ENCODE measurements at places on chromosomes 1 and 21.

GRCh38 chr21:35099310-35099709 lies 50.2 kb upstream of the RUNX1 start:
- no peak for DNase-seq

GRCh38 chr1:172566196-172566997 lies 33.4 kb downstream of the SUCO start:
- DNase-seq: no peak

DNA sequence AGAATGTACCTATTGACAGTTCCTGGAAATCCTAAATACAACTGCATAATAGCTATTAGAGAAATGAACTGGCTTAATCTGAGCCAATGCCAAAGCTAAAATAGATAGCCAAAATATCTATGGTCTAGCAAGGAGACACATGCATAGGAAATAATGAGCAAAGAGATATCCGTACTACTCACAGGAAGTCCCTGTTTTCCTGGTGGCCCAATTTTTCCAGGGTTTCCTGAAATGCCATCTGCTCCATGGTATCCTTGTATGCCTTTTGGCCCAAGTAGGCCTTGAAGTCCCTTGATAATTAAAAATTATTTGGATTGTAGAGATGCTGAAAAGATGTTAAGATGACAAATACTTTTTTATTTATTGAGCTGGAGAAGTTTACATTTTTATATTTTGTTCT lies 108.4 kb upstream of the ZNHIT6 start:
- DNase-seq: no peak

DNA sequence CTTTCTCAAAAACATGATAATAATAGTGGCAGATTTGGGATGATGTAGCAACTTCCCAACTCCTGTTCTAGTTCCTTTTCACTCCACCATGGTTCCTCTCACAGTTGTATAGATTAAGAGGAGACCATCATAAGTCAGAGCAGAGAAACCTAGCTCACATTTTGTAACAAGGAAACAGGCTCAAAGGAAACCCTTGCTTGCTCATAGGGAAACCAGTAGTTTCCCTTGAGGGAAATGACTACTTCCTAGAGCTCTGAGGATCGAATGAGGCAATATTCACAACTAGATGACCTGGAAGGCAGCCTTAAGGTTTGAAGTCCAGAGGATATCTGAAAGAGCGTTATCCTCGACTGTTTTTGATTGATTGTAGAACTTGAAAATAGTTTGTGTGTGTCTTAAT lies 76.1 kb upstream of the C8B start:
- DNase-seq: no peak

DNA sequence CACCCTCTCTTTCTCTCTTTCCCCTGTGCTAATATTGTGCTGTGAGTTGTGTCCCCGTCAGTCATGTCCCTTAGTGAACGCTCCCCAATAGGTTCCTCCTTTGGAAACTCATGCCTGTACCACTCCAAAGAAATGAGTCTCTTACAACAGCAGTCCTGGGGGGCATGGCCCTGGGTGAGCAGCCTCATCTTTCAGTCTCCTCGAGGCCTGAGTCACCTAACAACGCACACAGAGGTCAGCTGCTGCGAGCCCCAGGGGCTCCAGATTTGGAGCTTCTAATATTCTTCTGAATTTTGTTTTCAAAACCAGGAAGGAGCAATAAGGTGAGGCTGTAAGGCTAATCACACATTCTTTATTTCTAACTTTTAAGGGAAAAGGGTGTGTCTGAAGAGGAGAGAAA lies 30.5 kb upstream of the ZBTB8A start:
- no peak for DNase-seq

DNA sequence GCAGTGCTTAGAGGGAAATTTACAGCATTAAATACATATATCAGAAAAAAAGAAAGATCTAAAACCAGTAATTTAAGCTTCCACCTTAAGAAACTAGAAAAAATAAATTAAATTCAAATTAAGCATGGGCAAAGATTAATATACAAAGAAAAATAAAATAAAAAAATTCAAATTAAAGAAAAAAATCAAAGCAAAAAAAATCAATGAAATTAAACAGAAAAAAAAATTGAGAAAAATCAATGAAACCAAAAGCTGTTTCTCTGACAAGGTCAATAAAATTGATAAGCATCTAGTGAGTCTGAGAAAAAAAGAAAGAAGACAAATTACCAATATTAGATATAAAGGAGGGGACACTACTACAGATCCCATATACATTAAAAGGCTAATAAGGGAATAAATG lies 26.0 kb downstream of the GNG12 start:
- DNase-seq: no peak

DNA sequence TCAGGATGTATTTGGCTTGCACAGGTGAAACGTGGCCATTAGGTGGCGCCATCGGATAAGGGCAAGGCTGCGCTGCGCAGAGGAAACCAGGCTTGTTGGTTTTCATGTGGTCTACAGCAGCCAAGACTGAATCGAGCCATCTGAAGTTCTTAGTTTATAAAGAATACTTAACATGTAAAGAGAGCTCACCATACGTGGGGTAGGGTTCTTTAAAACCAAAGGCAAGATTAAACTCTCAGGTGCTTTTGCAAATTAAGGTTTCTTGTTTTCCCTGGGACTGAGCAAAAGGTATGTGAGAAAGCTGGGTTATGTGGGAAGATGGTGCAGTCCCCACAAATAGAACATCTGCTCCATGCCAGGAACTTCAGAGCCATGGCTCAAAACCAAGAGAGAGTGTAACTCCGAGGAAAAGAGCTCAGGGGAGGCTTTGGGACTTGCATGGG lies 9.3 kb downstream of the MASP2 start:
- peak; percentile 84 for DNase-seq

GRCh38 chr1:66517959-66518358 lies 16.0 kb upstream of the SGIP1 start:
- no peak for DNase-seq

GRCh38 chr1:32521165-32521564 lies 18.1 kb upstream of the ZBTB8A start:
- DNase-seq: no peak

GRCh38 chr1:20308569-20308968 lies 17.9 kb downstream of the VWA5B1 start:
- peak; percentile 35 for DNase-seq

DNA sequence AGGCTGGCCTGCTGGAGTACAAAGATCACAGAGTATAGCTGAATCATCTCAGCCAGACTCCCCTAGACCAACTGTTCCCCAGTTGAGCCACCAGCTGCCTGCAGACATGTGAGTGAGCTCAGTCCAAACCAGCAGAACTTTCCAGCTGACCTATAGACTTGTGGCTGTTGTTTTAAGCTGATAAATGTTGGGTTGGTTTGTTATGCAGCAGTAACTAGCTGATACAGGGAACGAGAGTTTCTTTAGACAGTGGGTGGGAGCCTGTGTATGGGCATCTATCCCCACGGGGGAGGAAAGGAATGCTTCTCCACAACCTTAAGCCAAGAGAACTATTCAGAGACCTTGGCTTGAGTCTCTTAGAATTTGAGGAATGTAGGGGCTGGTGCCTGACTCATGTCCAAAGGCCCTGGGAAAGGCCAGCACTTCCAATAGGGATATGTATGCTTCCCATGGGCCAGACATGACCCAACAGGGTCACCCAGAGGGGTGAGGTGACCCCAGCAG lies 30.1 kb downstream of the SLC1A7 start:
- DNase-seq: no peak

DNA sequence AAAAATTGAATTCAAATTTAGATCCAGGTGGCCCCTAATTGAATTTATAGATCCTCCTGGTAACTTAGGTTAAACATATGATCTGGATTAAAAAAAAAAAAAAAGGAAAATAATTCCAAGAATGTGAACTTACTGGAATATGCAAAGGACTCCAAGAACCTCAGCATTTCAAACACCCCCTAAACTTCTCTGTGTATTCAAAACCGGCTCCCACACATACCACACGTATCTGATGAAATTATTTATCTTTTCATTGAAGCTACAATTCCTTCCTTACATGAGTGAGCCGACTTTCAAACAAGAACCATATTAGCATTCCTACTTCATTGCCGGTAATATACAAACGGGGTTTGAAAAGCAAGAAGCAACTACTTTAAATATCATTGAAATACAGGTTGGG lies 61.4 kb upstream of the FMN2 start:
- DNase-seq: no peak
